Mesothelial cell of epicardium (in vitro differentiated cells): ENCODE measurements at places on chromosomes 3 and 15. TPM values are rescaled to one million over a fixed set of nuclear protein-coding genes. Genes with fewer than 3 reads are reported as not detected.

The NTRK3 gene
- total RNA-seq = 1.8 to 2.1 TPM (median 1.8 TPM) in 3 replicates

The BRK1 gene
- 120 to 126 TPM (median 121 TPM) in 3 replicates for total RNA-seq

The EFHB gene
- total RNA-seq = 1.0 to 2.7 TPM (median 1.1 TPM) in 3 replicates

The ATP13A4 gene
- 1.9 to 2.0 TPM (median 2.0 TPM) in 3 replicates for total RNA-seq

The CHRNA7 gene
- total RNA-seq = 2.2 to 3.0 TPM (median 2.9 TPM) in 3 replicates

The SMCO1 gene
- total RNA-seq = not detected in 3 replicates

The TLR9 gene
- total RNA-seq = 0.16 to 0.23 TPM in 2 of 3 replicates, not detected in the other

The PIGZ gene
- 0.70 to 0.91 TPM (median 0.74 TPM) in 3 replicates for total RNA-seq

The GRIP2 gene
- 1.0 to 1.1 TPM (median 1.0 TPM) in 3 replicates for total RNA-seq

The MTHFS gene
- 12.5 to 14.8 TPM (median 13.7 TPM) in 3 replicates for total RNA-seq

The EPB42 gene
- total RNA-seq = 0.13 TPM in 1 of 3 replicates, not detected in the others

The GPR62 gene
- total RNA-seq = 0.22 to 0.36 TPM (median 0.33 TPM) in 3 replicates

The FETUB gene
- total RNA-seq = not detected in 3 replicates

The RASL12 gene
- total RNA-seq = 11.7 to 14.0 TPM (median 12.0 TPM) in 3 replicates

The CYP1A2 gene
- total RNA-seq = 0.09 TPM in 1 of 3 replicates, not detected in the others

The SCN11A gene
- 1.6 to 1.9 TPM (median 1.6 TPM) in 3 replicates for total RNA-seq

The LMAN1L gene
- 0.16 to 0.65 TPM (median 0.35 TPM) in 3 replicates for total RNA-seq
